Kidney epithelial cell (primary cell): ENCODE measurements at places on chromosomes 1 and 21.

DNA sequence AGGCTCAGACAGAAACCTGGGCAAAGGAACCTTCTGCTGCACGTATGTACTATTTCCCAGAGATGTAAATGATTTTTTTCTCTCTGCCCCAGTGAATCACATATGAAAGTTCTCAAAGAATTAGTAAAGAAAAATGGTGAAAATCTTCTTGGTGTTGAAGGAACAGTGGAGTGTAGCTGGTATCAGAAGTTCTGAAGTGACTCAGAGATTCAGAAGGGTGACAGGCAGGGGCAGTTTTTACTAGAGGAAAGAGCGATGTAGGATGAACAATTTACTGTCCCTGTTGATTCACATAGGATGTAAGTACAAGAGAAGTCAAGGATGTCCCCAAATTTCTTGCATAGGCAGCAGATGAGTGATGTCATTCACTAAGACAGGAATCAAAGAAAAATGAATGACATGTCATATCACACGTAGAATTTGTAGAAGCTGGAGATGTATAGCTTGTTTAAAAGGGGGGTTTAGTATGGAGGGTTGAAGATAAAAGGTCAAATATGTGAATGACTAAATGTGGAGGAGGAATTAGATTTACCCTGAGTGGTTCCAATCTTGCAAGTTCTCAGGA is 26.4 kb downstream of the WLS start:
- no peak for DNase-seq

GRCh38 chr1:90879281-90879680 is 142.6 kb downstream of the ZNF644 start:
- no peak for DNase-seq

- no peak for DNase-seq
Measured at GRCh38 chr1:166972826-166973225, 2.5 kb downstream of the ILDR2 start.

- no peak for DNase-seq
Measured at GRCh38 chr1:56410405-56410804, 169.0 kb downstream of the PLPP3 start.

DNA sequence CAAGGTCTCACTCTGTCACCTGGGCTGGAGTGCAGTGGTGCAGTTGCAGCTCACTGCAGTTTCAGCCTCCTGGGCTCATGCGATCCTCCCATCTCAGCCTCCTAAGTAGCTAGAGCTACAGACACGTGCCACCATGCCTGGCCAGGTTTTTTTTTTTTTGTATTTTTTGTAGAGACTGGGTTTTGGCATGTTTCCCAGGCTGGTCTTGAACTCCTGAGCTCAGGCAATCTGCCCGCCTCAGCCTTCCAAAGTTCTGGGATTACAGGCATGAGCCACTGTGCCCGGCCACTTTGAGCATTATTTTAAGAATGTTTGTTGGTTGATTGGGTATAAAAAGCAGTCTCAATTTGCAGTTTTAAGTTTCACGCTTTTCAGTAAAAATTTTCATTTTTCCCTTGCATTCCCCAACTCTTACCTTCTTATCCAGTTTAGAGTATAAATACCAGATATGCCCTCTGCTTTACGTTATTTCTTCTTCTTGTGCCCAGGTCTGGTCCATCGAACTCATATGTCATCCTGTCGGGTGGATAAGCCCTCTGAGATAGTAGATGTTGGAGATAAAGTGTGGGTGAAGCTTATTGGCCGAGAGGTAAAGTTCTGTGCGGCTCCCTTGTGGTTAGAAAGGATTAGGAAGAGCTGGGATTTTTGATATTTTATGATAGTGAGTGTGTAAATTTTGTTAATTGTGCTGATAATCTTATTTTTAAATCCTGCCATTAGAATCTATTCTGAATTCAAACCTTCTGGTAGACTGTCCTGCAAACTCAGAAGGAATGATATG is 36.0 kb downstream of the FABP3 start:
- DNase-seq, result no peak

DNA sequence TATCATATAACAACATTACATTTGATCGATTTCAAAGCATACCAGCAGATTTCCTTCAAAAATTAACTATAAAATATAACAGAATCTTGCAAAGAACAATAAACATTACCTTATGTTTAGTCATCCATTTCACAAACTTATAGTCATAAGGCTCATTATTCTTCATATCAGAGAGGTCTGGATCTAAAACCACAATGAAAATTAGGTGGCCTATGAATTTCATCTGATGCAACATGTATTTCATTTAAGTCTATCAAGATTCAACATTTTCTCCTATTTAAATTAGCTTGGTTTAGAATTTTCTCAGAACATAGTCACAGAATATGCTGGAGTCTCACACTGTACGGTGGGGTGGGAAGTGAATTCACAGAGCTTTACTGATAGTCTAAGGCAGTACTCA is 49.2 kb downstream of the KYAT3 start:
- DNase-seq, result no peak

- DNase-seq, result no peak
Measured at GRCh38 chr1:172354291-172355274, 65.9 kb upstream of the C1orf105 start.

DNA sequence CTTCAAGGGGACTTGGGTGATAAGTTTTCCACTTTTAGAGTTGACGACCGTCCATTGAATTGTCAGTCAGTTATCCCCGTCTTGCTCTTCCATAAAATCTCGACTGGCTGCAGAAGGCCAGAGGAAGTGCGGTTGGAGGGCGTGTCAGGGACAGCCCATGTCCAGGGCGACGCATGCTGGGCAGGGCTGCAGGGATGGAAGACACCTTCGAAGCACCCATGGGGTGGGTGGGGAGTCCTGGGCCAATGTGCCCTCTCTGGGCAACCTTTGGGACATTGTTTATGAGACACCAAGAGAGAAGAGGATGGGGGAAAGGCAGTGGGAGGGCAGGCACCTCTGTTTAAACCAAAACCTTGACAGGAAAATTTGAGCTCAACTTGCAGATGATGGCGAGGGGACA is 38.6 kb upstream of the EDN2 start:
- DNase-seq, result no peak

DNA sequence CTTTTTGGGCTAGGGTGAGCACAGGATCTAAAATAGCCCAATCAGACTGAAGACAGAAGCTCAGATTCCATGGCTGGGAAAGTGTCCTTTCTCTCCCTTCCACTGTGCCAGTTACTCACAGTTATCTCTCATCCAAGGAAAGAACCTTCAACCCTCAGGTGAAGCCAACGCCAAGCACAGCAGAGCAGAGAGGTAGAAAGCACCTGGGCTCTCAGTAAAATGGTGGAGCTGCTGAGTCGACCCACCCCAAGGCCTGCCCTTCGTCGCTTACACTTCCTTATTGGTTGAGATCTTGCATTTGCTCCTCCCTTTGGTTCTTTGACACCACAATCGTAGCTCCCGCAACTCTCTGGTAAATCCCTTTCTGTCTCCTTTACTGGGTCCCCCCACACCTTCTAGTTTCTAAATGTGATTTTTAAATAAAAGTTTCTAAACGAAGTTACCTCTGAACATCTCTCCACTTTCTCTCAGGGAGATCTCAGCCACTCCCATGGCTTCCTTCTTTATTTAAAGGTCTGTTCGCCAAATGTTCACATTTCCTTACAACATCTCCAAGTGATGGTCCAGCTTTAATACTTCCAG is 27.5 kb upstream of the SLC30A1 start:
- DNase-seq, result no peak

DNA sequence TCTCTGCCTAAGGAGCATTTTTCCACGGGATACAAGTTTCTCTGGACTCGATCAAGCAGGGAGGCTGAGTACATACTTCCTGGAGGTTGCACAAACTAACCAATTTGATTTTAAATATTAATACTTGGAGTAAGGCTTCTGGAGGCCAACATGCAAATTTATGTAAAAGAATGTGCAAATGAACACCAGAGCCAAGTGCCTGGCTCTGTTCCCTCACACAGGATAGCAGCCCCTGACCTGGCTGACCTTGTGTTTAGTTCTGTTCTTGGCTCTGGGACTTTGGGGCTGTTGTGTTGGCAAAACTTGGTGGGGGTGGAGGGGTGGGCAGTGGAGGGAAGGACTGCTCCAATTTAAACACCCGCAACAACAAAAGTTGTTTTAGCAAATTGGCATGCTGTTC is 34.2 kb downstream of the CNIH3 start:
- no peak for DNase-seq

DNA sequence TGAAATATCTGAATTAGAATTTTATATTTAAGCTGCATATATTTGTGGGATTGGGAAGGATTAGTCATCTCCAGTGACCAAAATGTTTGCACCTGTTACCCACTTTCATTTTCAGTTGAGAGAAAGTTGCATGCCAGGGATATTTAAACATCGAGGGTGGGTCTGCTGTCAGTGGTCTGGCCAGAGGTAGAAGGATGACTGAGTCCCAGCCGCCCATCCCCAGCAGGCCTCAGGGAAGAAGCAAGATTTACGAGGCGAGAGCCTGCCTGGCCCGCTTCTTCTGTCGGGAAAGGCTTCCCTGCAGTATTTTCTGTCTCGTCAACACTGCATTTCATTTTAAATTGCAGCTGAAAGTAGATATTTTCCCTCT is 1.4 kb upstream of the MAN1C1 start:
- no peak for DNase-seq
